ENCODE measurements at places on chromosomes 6 and 20.

DNA sequence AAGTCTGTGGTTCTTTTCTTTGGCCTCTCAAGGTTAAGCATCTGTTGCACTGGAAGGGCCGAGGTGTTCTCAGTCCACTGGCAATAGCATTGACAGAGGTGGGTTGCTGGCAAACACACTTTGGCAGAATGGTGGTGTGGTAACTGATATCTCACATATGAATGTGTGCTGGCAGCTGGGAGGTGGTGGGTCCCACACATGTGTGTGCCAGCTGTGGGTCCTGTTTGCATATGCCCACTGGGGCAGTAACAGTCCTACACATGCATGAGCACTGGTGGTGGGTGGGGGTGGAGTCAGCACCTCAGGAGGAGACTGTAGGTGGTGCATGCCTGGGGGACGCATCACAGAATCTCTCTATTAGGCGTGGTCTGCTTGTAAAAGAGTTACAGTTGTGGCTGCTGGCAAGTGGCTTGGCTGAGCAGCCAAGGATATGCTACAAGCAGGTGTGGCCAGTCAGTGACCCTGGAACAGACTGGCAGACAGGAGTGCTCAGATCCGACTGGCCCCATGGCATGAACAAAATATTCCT, 934.3 kb downstream of the GRIK2 start:
- no peak for DNase-seq

GRCh38 chr20:635028-635892, 17.7 kb downstream of the SRXN1 start:
- DNase-seq, result no peak

- no peak for DNase-seq
Measured at GRCh38 chr6:142833054-142833453, 111.9 kb downstream of the HIVEP2 start.

- no peak for DNase-seq
Measured at GRCh38 chr20:24936526-24937407, 12.3 kb upstream of the CST7 start.

DNA sequence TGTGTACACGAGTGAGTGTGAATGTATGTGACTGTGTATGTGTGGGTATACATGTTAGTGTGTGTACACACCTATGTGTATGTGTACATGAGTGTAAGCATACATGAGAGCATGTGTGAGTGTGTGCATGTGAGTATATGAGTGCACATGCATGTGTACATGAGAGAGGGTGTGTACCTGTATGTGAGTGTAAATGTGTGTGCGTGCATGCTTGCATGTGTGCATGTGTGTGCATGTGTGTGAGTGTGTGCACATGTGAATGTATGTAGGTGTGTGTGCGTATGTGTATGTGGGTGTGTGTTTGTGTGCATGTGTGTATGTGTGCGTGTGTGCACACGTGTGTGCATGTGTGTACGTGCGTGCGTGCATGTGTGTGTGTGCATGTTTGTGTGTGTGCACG, 183.4 kb downstream of the BMP7 start:
- no peak for DNase-seq

DNA sequence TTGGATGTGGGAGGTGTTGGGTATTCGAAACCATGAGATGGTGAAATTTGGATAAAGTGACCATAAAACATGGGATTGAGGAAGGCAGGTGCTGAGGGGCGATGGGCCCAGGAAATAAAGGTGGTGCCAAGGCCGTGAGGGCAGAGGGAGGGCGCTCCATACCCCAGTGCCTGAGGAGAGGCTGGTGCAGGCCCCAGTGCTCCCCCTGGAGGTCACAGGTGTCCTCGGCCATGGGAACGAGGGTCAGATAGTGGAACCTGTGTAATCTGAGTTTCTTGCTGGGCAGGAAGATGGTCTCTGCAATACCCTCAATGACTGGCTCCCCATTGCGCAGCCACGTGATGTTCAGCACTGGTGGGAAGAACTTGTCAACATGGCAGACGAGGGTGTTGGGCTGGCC, 16.2 kb downstream of the HLA-DPB1 start:
- DNase-seq, result peak; percentile 21

DNA sequence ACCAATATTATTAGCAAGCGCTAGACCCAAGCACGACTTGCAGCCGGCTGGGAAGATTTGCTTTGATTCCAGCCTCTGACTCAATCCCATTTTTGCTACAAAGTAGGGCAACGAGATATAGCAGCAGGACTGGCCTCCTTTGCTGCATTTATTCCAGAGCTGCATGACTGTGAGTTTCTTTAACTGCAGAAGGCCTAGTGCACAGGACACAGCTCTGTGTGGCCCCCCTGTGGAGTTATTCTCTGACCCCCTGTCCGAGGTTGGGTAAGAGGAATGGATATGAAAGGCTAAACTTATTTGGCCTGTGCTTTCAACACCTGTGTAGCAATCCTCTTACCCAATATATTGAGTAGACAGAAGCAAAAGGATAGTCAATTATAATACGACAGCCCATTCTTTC, 133.3 kb upstream of the SPTLC3 start:
- DNase-seq, result no peak

DNA sequence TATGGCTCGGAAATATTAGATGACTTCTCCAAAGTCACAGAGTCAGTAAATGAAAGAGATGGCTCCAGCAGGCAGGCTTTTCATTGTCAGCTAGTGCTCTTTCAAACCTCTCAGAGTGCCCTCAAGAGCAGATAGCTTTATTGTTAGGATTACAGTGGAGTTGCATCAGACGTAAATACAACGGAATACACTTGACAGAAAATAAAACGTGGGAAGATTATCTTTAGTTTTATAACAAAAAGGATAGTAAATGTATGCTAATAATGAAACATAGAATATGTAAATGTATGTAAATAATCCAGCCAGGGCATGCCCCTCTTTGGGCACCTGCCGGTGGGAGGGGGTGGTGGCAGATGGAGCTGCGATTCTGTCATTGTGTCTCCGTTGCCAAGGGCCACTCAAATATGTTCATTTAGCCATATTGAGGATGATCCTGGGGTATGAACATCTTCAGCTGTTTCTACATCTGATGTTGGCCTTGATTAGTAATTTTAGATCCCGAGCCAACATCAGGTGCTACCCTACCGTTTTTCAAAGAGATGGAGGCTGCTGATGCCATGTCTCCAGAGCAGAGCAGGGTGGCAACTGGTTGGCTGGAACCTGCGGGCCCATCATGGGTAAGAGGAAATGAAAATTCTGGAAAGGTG, 358.3 kb upstream of the SULF2 start:
- no peak for DNase-seq

GRCh38 chr6:121770943-121771342, 335.5 kb downstream of the GJA1 start:
- DNase-seq, result no peak

DNA sequence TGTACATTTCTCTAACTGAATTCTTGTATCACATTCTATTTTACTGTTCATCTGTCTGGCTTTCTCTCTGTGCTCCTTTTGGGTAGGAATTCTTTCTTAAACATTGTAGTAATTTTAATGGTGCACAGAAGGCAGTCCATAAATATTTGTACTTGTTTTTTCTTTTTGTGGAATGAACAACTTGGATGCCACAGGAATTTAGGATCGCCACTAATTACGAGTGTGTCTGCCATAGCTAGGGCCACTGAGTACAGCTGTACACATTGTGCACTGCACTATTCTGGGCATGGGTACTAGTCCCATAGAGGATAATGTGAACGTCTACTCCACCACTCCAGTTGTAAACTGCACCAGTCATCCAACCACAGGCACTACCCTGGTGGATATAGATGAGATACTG, 39.3 kb upstream of the TMEM200A start:
- no peak for DNase-seq

DNA sequence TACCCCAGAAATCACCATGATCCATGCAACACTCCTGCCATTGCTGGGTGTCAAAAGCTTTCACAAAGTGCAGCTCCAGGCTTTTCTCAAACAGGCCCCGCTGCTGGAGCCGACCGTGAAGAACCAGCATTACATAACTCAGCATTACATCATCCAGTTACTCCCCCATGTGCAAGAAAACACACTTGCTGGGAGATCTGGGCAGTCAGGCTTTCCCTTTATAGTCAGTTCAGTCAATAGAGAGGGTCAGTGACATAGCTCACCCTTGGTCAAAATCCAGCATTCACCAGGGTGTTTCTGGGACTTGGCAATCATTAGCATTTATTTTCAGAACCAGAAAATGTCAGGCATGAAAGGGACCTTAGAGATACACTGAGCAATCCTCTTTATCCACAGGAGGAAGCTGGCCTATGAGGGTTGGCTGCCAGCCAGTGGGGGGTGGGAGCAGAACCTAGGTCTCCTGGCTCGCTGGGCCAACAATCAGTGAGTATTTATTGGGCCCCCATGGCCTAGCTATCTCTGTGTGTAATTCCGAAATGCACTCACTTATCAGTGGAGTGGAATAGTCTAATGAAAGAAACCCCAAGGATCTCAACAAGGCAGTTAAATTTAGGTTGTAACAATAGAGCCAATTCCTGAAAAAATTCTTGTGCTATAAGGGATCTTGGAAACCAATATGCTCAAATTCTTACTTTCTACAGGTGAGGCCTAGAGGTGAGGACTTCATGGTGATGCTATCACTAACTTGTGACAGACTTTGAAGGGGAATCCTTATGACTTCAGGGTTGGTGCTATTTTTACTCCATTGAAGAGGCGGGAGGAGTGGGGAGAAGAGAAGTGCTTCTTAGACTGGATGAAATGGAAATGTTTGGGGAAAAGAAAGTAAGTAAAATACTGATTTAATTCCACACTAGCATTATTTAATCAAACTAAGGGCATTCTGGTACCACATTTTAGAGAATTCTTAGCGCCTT, 54.6 kb downstream of the LYRM4 start:
- no peak for DNase-seq

- DNase-seq, result no peak
Measured at GRCh38 chr6:53539561-53539960, 5.3 kb downstream of the GCLC start.

- no peak for DNase-seq
Measured at GRCh38 chr6:130019326-130020072, 1.1 kb downstream of the L3MBTL3 start.

DNA sequence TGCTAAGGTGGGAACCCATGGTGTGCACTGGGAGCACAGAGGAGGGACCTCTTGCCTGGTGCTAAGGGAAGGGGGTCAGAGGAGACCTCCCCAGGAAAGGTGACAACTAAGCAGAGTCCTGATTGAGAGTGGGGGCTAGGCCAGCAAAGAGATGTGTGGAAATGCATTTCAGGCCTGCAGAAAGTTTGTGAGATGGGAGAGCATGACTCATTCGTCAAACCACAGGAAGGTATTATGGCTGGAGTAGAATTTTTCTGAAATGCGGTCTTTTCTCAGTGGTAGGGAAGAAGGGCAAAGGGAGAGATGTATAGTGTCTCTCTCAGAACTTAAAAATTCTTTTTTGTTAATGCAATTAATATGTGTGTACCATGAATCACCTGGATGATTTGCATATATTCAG, 23.6 kb upstream of the EDN1 start:
- DNase-seq, result no peak

DNA sequence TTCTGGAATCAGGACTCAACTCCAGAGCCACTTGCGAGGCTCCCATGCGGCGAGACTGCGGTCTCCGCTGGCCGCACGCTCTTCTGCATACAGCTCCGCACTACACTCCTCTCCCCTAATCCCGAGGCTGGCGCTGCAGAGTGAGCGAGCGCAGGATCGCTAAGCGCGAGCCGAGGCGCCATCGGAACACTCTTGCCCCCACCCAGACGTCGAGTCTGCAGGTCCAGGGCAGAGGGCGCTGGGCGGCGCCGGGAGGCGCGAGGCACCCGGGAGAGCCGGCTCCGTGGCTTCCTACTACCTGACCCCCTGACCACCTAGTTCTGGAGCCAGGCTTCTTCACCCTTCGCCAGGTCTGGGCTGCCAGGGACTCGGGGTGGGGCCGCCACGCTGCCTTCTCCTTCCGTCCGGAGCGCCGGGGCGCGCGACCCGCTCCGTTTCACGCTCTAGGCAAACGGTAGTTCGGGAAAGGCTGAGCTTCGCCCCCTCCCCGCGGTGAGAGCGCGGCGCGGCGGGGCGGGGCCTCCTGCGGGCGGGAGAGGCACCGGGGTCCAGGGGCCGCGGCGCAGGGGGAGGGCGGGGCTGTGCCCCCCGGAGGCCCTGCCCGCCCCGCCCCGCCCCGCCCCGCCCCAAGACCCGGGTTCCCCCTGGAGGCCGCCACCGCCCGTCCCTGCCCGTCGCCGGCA, 5.4 kb upstream of the TUBB2A start:
- DNase-seq, result no peak

Data from activated CD8-positive, alpha-beta memory T cell treated with anti-CD3 and anti-CD28 coated beads for 4 hours (primary cell).